GM04504 (cell line): ENCODE measurements at places on chromosomes 13 and 19.

GRCh38 chr13:106088085-106088484 is 447.4 kb downstream of the EFNB2 start:
- no peak for DNase-seq

- DNase-seq: no peak
Measured at GRCh38 chr19:56939951-56940350, 99.4 kb upstream of the PEG3 start.

- no peak for DNase-seq
Measured at GRCh38 chr19:18903156-18904037, 7.4 kb upstream of the CERS1 start.

DNA sequence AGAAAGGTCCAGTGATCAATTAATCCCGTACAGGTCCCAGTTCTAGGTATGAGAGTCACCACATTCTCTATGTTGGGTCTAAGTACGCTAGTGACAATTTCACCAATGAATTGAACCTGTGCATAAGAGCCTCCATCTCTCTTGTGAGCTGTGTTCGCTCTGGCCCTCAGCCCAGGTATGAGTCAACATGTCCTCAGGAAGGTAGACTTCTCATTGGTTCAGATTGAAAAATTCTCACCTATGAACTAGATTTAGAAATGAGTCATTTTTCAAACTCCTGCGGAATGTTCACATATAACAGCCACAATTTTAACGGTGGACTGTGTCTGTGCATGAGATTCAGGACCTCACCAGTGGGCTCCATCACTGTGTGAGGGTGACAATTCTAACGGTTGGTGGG is 12.7 kb upstream of the ZNF43 start:
- DNase-seq: no peak

- DNase-seq: no peak
Measured at GRCh38 chr19:1618157-1619093, 13.2 kb upstream of the UQCR11 start.

GRCh38 chr13:51614350-51614786 is 30.1 kb downstream of the WDFY2 start:
- no peak for DNase-seq

GRCh38 chr13:36712770-36713169 is 39.0 kb downstream of the SERTM1 start:
- DNase-seq: no peak

- no peak for DNase-seq
Measured at GRCh38 chr13:45102136-45102507, 18.2 kb upstream of the GTF2F2 start.

DNA sequence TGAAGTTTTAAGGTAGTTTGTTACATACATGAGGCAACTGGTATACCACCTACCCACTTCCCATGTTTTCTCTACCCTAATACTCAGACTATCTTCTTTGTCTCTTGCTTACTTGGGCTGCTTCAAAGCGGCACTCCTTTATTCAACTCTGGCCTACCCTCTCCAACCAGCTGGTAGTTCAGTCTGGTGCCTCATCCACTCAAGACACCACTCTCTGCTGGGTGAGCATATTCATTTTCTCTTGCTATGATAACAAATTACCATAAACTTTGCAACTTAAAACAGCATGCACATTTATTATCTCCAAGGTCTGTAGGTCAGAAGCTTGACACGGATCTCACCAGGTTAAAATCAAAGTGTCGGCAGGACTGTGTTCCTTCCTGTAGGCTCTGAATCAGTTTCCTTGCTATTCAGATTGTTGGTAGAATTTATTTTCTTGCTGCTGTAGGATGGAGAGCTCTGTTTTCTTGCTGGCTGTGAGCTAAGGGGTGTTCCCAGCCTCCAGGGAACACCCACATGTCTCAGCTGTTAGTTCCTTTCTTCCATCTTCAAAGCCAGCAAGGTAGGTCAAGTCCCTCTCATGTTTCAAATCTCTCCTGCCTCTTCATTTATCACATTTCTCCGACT is 666.0 kb downstream of the DIAPH3 start:
- no peak for DNase-seq

DNA sequence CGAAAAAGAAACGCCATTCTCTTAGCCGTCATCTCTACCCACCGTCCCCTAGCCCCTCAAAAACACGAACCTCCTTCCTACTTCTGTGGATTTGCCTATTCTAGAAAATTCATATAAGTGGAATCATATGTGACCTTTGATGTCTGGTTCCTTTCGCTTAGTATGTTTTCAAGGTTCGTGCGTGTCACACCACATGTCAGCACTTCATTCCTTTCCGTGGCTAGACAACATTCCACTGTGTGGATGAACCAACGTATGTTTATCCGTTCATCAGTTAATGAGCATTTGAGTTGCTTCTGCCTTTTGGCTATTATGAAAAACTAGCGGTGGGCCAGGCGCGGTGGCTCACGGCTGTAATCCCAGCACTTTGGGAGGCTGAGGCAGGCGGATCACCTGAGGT is 14.0 kb upstream of the PPP1R12C start:
- peak; percentile 22 for DNase-seq

DNA sequence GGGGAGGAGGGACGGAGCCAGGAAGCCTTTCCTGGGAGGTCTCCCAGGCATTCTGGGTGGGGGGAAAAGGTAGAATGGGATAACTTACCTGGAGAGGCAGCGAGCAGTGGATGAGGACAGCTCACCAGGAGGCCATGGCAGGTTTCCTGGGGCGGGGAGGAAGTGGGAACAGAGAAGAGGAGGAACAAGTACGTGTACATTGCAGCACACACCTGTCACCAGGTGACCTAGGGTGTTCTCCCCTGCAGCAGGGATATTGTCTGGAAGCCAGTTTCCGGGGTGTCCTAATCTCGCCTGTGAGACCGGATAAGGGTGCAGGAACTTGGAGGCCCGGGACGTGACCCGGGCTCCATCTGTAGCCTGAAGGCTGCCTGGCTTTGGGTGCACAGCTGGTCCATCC is at the start of gene FUT3:
Gene FUT3, minus strand, starts transcription at position 148 of the 400 bp plus-strand sequence.
- no peak for DNase-seq

- no peak for DNase-seq
Measured at GRCh38 chr19:38270587-38271167, 6.3 kb downstream of the SPINT2 start.

- DNase-seq: no peak
Measured at GRCh38 chr13:70390064-70390463, 281.8 kb upstream of the KLHL1 start.

- DNase-seq: no peak
Measured at GRCh38 chr19:584240-585001, 5.3 kb upstream of the HCN2 start.

- DNase-seq: peak; percentile 69
Measured at GRCh38 chr19:9406798-9407352, 28.5 kb downstream of the ZNF266 start.

DNA sequence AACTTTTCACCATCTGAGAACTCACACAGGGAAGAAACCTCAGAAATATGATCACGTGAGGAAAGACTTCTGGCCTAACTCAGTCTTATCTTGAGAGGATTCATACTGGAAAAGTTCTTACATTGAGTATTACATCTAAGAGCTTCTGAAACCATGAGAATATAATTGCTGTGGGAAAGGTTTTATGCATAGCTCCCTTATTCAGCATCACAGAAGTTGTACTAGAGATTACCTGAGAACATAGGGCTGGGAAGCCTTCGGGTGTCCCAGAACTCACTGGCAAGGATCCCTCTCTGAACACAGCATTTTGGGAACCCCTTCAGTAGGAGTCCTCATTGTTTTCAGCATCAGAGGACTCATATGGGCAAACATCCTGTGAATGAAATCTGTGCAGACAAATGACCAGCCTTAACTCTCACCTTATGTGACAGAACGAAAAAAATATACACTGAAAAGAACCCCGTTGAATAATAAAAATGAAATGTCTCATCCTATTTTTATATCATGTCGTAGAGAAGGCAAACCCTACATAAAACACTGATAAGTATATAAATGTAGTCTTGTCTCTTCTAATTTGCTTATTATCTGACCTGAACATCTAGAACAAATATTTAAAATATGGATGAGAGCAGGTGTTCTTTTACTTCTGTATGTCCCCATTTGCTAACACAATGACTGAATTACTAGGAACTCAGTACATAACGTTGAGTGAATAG is 14.2 kb downstream of the ZNF274 start:
- peak; percentile 1 for DNase-seq

- no peak for DNase-seq
Measured at GRCh38 chr19:13152356-13152973, 2.3 kb downstream of the IER2 start.

GRCh38 chr19:31269425-31270127 is 79.7 kb downstream of the TSHZ3 start:
- no peak for DNase-seq

- DNase-seq: no peak
Measured at GRCh38 chr19:18612772-18613588, at the start of gene TMEM59L. TSS of gene TMEM59L (plus strand) at chr19:18612870. CDS start at chr19:18612959, 89 bp downstream.

GRCh38 chr19:36212895-36213294 is 1.6 kb downstream of the ZNF565 start:
- no peak for DNase-seq

GRCh38 chr13:50543782-50544181 is 299.7 kb downstream of the DLEU7 start:
- no peak for DNase-seq

- peak; percentile 91 for DNase-seq
Measured at GRCh38 chr19:17553256-17553655, 2.2 kb upstream of the COLGALT1 start.
